ENCODE measurements at places on chromosomes 16 and 17. TPM values are rescaled to one million over a fixed set of nuclear protein-coding genes. Genes with fewer than 3 reads are reported as not detected.

HS3ST4 gene
- 33.5 TPM for total RNA-seq

SYCE1L gene
- not detected for total RNA-seq

RANBP10 gene
- total RNA-seq, result 27.1 TPM

PCGF2 gene
- total RNA-seq, result 34.4 TPM

CEP112 gene
- total RNA-seq, result 27.2 TPM

RNF222 gene
- total RNA-seq, result not detected

CTRB1 gene
- total RNA-seq, result not detected

C1QBP gene
- total RNA-seq, result 458 TPM

MARCHF10 gene
- not detected for total RNA-seq

RHBDL1 gene
- 2.3 TPM for total RNA-seq

RTN4RL1 gene
- total RNA-seq, result 1.0 TPM

FOXJ1 gene
- 0.20 TPM for total RNA-seq

KRTAP1-5 gene
- not detected for total RNA-seq

CCDC92B gene
- total RNA-seq, result not detected

DOC2B gene
- 0.39 TPM for total RNA-seq

C17orf100 gene
- 3.3 TPM for total RNA-seq

PLEKHH3 gene
- total RNA-seq, result 16.8 TPM

C16orf95 gene
- 8.9 TPM for total RNA-seq

PNMT gene
- not detected for total RNA-seq

DPEP1 gene
- total RNA-seq, result 0.52 TPM

NRN1L gene
- total RNA-seq, result 0.59 TPM

KRTAP9-2 gene
- not detected for total RNA-seq

HBA1 gene
- 5.9 TPM for total RNA-seq

NKD1 gene
- 0.57 TPM for total RNA-seq

LSM12 gene
- total RNA-seq, result 47.5 TPM

CANT1 gene
- 67.9 TPM for total RNA-seq

Measured in A673 (cell line).